ENCODE measurements at places on chromosomes 4 and X. TPM values are rescaled to one million over a fixed set of nuclear protein-coding genes. Genes with fewer than 3 reads are reported as not detected.

GRCh38 chr4:34178476-34178875 is 2065.8 kb downstream of the ARAP2 start:
- DNase-seq, result no peak
- no peaks in the 10 kb centered on the region for H3K27me3 ChIP-seq
- H3K36me3 ChIP-seq, result no peaks in the 10 kb centered on the region
- H3K4me3 ChIP-seq, result no peak overlapping the region
- H3K27ac ChIP-seq, result no peak overlapping the region

The TASL gene
- total RNA-seq, result 3.2 TPM

The CBR4 gene
- total RNA-seq, result 20.5 TPM

- no peak overlapping the region for H3K27ac ChIP-seq
- no peaks in the 10 kb centered on the region for H3K4me1 ChIP-seq
- no peak for DNase-seq
- no peaks in the 10 kb centered on the region for H3K27me3 ChIP-seq
- no peaks in the 10 kb centered on the region for H3K36me3 ChIP-seq
Observed at GRCh38 chr4:99722725-99723124, 65.1 kb upstream of the C4orf54 start.

- no peaks in the 10 kb centered on the region for H3K36me3 ChIP-seq
- H3K4me3 ChIP-seq, result no peak overlapping the region
- H3K27me3 ChIP-seq, result no peaks in the 10 kb centered on the region
- DNase-seq, result no peak
- no peak overlapping the region for H3K27ac ChIP-seq
Observed at GRCh38 chr4:14023036-14023435, 395.5 kb upstream of the BOD1L1 start.
